ENCODE measurements at places on chromosomes 7 and 10.

DNA sequence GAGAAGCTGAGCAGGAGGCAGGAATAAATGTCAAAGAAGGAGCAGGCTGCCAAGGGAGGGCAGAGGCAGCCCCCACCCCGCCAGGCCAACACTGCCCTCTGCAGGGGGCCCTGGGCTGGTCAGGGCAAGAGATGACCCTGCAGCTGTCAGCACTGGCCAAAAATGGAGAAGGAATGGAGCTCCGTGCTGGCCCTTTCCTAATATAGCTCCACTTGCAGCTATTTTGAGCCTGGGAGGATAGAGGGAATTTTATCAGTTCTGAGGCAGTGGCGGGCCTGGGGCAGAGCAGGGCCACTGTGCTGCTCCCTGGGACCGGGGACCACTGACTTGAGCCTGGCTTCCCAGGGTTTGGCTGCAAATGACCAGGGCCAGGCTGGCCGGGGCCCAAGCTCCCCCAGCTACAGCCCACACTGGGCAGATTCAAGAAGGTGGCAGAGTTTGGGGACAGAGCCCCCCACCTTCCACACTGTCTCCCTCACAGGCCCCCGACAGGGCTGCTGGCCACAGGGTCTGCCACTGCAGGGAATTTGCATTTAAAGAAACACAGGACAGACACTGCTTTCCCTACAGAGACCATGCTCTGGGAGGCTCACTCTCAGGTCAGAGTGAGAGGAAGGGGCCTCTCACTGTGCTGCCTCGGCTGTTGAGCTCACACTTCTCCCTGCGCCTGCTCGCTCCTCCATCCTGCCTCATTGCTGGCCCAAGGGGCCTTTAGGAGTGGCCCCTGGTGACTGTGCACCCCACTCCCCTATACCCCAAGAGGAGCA, 16.2 kb downstream of the LDB3 start:
- DNase-seq = no peak

DNA sequence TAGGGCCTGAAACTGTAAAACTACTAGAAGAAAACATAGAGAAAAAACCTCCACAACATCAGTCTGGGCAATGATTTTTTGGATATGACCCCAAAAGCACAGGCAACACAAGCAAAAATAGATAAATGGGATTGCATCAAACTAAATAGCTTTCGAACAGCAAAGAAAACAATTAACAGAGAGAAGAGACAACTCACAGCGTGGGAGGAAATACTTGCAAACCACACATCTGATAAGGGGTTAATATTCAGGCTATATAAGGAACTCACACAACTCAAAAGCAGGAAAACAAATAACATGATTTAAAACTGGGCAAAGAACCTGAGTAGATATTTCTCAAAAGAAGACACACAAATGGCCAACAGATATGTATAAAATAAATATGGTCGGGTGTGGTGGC, 7.7 kb upstream of the GSTK1 start:
- no peak for DNase-seq

DNA sequence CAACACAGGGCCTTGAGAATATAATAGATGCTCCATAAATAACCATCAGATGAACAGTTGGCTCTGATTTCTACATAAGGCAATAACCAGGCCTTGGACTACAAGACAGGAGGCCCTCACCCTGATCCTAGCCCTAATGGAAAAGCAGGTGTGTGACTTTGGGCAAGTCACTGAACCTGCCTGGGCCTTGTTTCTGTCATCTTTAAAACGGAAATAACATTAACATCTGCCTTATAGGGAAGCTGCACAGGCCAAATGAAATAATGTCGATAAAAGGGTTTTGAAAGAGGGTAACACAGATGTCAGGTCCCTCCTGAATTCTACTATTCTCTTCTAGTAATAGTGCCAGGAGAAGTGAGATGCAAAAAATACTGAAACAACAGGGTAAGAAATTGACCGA, 20.7 kb downstream of the PIK3AP1 start:
- DNase-seq = no peak

- DNase-seq = no peak
Observed at GRCh38 chr10:45410807-45411606, 37.0 kb downstream of the ALOX5 start.

- DNase-seq = no peak
Observed at GRCh38 chr7:108189733-108190388, 59.7 kb upstream of the LAMB4 start.

GRCh38 chr7:156819733-156820295, 73.2 kb downstream of the LMBR1 start:
- DNase-seq = no peak

- DNase-seq = no peak
Observed at GRCh38 chr10:121404611-121405010, 193.6 kb downstream of the FGFR2 start.

DNA sequence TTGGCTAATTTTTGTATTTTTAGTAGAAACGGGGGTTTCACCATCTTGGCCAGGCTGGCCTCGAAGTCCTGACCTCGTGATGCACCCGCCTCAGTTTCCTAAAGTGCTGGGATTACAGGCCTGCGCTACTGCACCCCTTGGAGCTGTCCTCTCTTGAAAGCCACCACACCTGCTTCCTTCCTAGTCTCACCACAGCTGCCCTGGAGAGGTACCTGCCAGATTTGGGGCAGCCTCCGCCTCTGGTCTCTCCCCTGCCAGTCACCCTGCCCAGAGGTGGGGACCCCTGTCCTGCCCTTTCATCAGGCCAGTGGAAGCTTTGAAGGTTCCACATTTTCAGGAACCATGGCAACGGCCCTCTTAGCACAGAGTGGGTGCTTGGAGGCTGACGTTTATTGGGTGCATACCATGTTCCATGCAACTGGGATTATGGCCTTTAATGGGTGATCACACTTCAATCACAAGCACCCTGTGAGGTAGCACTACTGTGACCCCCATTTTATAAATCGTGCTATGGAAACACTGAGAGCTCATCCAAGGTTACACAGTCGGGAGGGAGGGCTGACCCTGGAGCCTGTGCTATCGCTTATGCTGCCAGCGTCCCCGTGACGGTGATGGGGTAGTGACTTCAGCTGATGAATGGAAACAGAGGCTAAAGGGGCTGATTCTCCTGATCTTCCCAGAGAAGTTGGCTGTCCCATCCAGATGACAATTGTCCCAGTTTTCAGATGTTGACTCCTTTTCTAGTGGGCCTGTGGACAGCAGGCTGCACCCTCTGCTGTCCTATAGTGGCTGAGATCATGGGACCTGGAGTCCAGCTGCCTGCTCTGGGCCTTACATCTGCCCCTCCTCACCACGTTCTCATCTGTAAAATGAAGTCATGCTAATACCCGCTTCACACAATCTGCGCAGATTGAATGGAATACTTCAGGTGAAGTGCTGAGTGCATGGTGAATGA, 11.5 kb upstream of the FGFR2 start:
- DNase-seq = no peak

- DNase-seq = no peak
Observed at GRCh38 chr10:22468570-22469320, 123.4 kb downstream of the SPAG6 start.

DNA sequence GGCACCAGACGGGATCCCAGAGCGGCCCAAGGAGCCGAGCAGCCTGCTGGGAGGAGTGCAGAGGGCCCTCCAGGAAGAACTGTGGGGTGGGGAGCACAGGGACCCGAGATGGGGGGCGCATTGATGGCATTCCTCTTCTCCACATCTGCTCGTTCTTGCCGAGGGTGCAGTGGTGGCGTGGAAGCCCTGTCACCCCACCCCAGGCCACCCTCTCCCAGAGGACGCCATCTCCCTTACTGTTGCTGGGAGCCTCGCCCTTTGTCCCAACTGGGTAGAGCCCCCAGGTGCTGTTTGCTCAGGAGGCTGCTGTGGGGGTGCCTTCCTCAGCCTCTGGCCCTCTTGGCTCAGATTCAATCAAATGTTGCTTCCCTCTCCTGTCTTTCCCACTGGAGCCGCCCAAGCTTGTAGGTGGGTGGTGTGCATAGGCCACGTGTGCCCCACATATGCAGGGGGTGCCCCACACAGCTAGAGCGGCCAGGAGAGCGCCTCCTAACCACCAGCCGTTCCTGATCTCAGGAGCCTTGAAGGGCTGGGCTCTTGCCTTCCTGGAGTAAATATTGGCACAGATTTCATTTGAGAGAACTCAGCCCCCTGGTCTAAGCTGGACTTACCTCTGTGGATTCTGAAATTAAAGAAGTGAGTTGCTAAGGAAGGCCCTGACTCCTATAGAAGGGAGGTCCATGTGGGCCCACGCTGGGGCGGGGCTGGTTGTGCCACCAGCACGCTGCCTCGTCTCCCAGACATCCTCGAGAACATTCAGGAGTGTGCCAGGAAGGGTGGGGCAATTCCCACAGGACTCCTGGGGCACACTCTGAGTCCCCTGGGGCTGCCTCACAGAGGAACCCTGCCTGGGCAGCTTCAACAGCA, 39.2 kb downstream of the ZNF467 start:
- no peak for DNase-seq

DNA sequence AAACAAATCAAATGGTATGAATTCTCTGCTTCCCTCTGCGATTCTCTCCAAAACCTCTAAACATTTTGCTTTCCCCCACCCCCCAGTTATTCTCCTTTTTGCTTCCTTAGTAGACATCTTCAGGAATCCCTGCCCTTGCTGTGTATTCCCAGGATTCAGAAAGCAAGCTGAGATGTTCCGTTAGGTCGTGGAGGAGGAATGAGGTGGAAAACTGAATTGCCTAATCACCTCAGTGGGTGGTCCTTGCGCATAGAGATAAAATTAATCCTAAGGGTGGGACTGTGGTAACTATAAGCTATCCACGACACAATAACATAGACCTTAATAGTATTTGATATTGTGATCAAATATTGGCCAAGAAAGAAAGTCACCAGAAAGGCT, 49.1 kb upstream of the SEMA3C start:
- DNase-seq = no peak

DNA sequence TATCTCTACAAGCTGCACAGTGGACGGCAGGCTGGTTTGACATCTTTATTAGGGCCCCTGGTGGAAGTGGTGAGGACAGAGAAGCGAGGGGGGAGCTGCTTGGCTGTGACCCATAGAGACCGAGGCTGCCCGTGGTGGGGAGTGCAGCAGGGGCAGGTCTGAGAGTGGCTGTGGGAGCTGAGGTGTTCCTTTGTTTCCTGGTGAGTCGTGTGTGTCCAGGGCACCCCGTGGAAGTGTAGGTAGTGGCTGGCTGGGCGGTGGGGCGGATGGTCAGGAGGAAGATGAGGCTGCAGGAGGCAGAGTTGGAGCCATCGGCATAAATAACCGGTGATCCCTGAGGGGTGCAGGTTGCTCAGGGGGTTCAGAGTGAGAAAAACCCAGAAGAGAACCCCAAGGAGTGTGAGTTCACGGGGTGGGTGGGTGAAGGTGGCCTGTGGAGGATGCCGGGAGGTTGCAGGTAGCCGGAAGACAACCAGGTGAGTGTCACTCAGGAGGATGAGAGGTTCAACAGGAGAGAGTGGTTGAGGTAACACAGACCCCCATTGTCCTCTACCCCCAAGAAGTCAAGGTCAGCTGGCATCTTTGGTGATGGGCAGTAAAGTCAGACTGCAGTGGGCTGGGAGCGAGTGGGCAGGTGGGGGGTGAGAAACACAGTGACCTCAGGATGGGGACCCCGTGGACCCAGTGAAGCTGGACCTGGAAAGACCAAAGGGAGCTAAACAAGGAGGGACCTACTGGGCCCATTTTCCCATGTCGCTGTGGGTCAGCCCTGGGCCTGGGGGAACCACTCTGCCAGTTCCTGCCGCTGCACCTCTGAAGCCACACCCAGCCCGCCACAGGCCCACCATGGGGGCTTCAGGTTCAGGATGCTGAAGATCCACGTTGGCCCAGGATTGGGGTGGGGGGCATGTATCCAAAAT, 7.8 kb downstream of the ATP6V0E2 start:
- DNase-seq = no peak

GRCh38 chr10:77844713-77845445, 81.7 kb downstream of the DLG5 start:
- peak; percentile 82 for DNase-seq

DNA sequence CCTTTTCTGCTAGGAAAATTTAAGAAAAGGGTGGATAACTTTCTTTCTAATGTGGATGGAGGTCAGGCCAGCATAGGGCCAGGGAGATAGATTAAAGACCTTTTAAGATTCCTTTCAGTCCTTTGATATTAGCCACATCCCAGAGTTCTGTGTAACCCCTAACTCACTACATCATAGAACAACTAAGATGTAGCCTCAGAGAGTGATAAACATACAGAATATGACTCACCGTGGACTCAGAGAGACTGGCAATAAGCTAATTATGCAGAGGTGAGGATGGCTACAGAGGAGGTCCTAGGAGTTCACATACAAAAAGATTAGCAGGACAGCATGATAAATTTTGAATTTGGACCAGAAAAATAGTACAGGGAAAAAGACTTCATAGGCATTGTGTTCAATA, 141.0 kb downstream of the AOAH start:
- DNase-seq = peak; percentile 31

GRCh38 chr10:7185367-7185690, 225.5 kb downstream of the SFMBT2 start:
- DNase-seq = no peak

DNA sequence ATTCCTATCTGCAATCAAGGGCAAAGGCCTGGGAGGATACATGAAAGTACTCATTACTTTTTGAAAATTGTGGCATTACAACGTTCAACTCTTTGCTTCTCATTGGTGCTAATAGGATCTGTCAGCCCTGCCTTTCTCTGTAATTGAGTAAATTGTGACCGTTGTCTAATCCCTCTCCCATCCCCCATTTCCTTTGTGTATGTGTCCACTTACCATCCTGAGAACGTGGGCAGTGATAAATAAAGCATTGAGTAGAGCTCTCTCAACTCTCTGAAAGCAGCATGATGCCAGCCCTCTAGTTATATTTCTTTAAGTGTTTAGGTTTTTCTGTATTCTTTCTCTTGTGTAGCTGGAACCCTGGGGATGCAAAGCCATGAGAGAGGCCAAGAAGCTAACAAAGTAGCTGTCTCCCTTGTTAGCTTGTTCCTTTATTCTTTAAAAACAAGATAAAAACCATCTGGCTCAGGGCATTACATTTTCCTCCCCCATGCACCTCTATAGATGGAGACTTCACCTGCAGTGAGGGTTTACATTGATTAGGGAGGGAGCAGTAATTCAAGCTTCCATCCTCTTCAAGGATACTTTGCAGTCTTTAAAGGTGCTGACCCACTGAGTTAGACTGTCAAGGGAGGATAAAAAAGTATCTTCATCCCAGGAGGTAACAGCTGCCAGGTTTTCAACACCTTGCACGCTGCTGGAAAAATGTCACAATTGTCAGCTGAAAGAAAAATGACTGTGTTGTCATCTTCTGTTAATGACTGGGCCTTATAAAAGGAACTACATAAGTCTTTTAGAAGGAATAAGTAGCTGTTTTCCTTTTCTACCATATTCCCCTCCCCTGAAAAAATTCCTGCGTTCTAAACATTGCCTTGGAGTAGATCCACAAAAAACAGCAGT, 112.3 kb downstream of the BTRC start:
- no peak for DNase-seq

DNA sequence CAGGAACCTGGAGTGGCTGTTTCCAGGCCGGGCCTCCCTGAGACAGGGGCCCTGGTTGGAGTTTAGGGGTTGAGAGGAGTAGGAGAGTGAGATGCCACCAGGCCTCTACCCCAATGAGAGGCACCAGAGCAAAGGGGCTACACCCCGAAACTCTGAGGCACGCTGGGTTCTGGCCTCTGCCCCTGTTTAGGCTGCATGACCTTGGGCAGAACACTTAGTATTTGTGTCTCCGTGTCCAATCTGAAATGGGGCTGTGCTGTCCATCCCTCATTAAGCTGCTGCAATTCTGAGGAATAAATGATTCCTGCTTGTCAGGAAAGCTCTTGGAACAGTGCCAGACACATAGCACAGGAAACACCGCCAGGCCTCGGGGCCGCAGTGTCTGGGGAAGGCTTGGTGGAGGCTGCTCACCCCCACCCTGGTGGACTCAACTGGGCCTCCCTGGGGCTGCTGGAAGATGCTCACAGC, 40.5 kb upstream of the SAMD8 start:
- DNase-seq = peak; percentile 10

GRCh38 chr7:50462361-50462760, 12.2 kb upstream of the FIGNL1 start:
- DNase-seq = no peak

Measured in astrocyte of the spinal cord (primary cell).